ENCODE measurements at places on chromosomes 12 and 14.

DNA sequence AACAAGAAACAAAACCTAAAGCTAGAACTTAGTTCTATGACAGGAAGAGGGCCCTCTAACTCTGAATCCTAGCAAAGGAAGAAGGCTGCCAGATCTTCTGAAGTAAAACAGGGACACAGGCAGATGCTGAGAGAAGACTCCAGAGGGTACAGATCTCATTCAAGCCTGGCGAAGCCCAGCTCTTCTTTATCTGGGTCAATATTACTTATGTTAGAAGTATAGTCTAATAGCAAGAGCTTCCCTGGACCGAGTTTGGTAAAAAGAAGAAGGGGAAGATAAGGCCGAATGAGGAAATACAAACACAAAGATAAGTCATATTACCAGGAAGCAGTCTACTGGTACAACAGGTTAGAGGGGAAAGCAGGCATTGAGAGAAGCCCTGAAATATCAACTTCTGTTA, 79.9 kb upstream of the CCDC91 start:
- no peak for DNase-seq

- DNase-seq: no peak
Observed at GRCh38 chr14:51967521-51967920, 21.8 kb upstream of the RTRAF start.

GRCh38 chr12:62928632-62929031, 6.3 kb downstream of the PPM1H start:
- DNase-seq: no peak

GRCh38 chr12:20368114-20368650, at the start of gene PDE3A:
Gene PDE3A (plus strand): TSS chr12:20368537. CDS start chr12:20369285, 748 bp downstream.
- DNase-seq: no peak

GRCh38 chr12:4383304-4383865, 3.9 kb upstream of the FGF23 start:
- no peak for DNase-seq

- no peak for DNase-seq
Observed at GRCh38 chr12:62673028-62673815, 206.6 kb downstream of the MON2 start.

DNA sequence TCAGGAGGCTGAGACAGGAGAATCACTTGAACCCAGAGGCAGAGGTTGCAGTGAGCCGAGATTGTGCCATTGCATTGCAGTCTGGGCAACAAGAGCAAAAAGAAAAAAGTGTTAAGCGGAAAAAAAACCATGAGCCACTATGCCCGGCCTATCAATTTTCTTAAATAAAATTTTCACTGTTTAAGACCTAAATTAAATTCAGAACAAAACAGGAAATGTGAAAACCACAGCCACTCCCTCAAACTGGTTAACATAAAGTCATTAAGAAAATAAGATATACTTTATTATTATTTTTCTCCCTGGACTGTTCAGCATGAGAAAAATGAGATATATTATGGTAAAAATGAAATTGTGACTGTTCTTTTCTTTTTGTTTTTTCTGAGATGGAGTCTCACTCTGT, 44.6 kb upstream of the GCH1 start:
- no peak for DNase-seq

DNA sequence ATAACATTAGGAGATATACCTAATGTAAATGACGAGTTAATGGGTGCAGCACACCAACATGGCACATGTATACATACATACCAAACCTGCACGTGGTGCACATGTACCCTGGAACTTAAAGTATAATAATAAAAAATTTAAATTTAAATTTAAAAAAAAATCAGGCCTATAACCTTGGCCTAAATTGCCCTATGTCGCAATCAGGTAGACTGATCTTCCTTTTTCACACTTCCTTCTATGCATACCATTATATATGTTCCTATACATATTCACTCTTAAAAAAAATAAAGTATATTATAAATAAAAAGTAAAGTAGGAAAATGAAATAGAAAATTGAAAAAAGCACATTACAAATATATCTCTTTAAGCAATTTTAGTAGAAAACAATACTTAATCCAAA, 117.7 kb upstream of the GARIN2 start:
- no peak for DNase-seq

DNA sequence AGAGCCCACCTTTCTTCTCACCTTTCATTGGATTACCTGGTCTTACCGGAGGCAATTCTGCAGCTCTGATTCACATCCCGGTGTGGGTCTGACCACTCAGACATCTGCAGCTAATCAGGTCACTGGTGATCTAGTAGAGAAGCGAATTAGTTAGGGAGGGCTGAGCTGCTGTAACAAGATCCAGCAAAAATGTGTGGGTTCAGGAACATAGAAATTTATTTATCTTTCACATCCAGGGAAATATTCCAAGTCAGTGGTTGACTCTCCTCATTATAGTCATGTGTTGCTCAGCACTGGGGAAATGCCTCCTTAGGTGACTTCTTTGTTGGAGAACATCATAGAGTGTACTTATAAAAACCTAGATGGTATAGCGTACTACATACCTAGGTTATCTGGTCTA, 218.7 kb upstream of the PELI2 start:
- DNase-seq: no peak

DNA sequence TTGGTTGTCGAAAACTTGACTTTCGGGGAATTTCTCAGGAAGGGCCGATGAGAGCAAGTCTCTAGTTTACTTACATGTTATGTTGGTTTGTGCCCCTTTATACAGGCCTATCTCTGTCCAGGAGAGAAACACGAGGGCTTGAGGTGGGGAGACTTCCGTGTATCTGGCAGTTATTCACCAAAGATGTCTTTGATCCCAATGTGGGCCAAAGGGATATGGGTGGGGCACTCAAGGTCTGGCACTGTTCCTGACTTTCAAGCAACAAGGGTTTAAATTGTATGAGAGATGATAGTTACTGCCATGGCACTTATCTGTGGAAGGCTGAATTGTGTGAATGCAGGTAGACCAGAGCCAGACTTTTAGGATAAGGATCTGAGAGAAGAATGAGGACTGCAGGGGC, 137.2 kb upstream of the DHRS4 start:
- no peak for DNase-seq

DNA sequence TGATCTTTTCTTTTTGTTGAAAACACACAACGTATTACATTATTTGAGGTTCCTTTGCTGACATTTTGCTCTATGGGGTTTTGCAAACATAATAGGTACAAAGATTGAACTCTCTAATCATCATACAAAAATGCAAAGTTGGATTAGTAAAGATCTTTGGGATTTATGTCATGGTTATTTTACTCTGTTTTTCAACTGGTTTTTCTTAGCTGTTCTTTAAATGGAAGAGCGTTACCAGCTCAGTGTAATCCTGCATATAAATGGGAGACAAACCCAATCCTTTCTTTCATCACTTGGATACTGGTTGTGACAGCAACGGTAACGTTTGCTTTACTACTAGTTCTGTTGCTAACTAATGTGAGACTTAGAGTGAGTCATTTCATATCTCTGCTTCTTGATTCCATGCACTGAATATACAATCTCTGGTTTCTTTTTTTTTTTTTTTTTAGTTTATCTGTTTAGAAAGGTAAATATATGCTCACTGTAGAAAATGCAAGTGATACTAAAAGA, 104.9 kb upstream of the NOVA1 start:
- no peak for DNase-seq

- no peak for DNase-seq
Observed at GRCh38 chr14:96662116-96662970, 134.8 kb upstream of the VRK1 start.

GRCh38 chr14:30796707-30797106, 77.7 kb upstream of the COCH start:
- DNase-seq: no peak

DNA sequence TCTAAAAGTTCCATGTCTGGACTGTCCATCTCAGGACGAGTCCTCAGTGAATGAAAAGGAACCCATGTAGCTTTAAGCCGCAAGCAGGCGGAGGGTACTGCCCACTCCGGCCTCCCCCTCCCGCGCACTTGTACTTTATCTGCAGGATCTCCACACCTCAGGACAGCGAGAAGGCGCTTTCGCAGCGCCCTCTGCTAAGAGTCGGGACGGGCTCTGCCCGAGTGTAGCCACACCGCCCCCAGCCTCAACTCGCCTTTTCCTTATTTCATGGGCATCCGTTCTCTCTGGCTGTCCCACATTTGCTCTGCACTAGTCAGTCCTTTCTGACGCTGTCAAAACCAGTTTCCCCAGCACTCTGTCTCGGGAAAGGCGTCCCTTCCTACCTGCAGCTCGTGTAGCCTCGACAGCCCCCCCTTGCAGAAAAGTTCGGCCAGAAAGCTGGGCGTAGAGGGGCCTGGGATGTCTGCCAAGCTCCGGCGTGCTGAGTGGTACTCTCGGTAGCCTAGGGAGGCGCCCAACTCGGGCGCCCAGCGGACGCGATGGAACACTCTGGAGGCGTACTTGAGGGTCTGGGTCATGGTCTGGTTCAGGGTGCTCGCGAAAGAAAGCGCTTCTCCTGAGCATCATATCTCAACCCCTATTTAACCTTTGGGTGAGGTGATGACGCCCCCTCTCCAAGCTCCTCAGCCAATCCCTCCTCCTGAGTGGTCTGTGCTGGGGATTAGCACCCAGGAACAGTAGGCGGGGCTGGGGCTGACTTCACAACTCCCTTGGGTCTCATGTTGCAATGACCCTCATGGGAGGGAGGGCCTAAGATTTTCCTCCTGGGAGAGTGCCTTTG, at the start of gene CYP27B1:
Gene CYP27B1 (minus strand): TSS at position 615 of the 841 bp plus-strand sequence. CDS start 37 bp downstream, at position 578.
- no peak for DNase-seq

DNA sequence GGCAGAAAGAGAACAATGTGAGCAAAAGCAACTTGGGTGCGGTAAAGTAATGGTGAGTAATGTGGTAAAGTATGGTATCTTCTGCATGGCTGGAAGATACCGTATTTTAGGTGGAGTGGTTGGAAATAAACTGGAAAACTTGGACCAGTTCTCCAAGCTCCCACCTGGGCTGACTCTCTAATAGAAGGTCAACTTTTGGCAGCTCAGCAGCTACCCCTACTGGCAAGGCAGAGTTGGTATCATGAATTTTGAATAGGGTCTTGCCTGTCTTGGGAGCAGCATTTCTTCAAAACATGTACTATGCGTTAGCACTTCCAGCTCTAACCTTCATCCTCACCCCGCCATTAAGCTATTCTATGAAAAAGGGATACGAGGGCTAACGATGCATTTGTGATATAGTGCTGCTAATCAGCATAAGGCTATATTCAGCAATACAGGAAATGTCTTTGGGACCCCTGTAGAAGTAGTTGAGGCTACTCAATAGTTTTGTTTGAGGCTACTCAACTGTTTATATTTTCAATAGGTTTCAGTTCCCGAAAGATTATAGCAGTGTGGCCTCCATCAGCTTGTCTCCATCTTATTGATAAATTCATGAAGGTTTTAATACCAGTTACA, 276.3 kb upstream of the FAR2 start:
- DNase-seq: peak; percentile 64

DNA sequence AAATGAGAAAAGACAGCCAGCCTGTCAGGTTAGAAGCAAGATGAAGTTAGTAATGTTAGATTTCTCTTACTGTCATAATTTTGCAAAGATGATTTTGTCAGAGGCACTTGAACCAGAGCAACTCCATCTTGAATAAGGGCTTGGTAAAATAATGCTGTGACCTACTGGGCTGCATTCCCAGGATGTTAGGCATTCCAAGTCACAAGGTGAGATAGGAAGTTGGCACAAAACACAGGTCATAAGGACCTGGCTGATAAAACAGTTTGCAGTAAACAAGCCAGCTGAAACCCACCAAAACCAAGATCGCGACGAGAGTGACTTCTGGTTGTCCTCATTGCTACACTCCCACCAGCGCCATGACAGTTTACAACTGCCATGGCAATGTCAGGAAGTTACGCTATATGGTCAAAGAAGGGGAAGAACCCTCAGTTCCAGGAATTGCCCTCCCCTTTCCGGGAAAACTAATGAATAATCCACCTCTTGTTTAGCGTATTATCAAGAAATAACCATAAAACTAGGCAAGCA, 1313.5 kb upstream of the TMEM132C start:
- DNase-seq: no peak

- no peak for DNase-seq
Observed at GRCh38 chr14:105519946-105520698, 6.3 kb upstream of the TMEM121 start.

DNA sequence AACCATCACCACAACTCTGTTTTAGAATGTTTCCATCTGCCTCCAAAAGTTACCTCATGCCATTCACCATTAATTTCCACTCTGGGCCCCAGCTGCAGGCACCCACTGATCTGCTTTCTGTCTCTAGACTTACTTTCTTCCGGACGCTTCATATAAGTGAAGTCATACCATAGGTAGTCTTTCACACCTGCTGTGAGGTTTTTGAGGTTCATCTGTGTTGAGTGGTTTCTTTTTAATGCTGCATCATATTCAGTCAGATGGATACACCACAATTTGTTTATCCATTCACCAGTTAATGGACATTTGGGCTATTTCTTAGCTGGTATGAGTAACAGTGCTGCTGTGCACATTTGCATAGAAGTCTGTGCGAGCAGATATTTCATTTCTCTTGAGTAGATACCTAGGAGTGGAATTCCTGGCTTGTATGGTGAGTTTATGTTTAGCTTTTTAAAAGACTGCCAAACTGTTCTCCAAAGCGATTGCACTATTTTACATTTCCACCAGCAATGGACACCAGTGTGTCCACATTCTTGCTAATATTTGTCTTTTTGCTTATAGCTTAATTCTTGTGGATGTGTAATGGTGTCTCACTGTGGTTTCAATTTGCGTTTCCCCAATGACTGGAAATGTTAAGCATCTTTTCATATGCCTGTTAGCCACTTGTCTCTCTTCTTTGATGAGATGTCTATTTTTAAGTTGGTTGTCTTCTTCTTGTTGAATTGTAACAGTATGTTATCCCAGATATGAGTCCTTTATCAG, 48.3 kb downstream of the ZFYVE21 start:
- no peak for DNase-seq

DNA sequence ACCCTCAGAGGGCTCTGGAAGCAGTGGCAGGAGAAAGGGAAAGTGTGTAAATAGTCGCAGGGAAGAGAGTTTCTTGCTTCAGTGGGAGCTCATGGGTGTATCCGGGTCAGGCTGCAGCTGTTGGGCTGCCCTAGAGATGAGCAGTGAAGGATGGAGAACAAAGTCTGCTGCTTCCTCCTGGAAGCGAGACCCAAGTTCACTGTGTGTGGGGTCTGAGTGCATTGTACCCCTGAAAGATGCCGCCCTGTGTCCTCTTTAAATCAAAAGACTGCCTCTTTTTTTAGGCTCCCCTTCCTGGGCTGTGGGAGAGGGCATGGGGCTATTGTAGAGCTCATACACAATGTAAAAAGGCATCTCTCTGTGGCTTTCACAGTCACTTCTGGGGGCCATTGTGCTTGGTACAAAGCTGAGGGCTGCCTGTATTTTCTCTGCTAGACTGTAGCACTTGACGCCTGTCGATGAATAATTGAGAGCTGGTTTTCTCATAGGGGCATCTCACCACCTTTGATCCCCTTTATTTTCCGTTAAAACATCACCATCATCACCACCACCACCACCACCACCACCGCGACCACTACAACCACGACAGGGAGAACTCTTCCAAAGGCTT, 16.7 kb downstream of the CHST11 start:
- DNase-seq: no peak

- no peak for DNase-seq
Observed at GRCh38 chr12:131352296-131352900, 358.5 kb upstream of the SFSWAP start.

GRCh38 chr14:92400579-92401444, 77.8 kb downstream of the SLC24A4 start:
- no peak for DNase-seq
